ENCODE measurements at places on chromosomes 5 and 9.
A peak's percentile ranks its signal among the peaks of the same experiment; 100 is the strongest.

GRCh38 chr9:13603921-13604320, 324.4 kb upstream of the MPDZ start:
- no peaks in the 10 kb centered on the region for H3K27me3 ChIP-seq
- no peak overlapping the region for H3K4me3 ChIP-seq
- H3K4me1 ChIP-seq: peaks cover 24% of the 10 kb centered on the region
- no peak overlapping the region for H3K27ac ChIP-seq
- DNase-seq: no peak
- H3K36me3 ChIP-seq: no peaks in the 10 kb centered on the region

DNA sequence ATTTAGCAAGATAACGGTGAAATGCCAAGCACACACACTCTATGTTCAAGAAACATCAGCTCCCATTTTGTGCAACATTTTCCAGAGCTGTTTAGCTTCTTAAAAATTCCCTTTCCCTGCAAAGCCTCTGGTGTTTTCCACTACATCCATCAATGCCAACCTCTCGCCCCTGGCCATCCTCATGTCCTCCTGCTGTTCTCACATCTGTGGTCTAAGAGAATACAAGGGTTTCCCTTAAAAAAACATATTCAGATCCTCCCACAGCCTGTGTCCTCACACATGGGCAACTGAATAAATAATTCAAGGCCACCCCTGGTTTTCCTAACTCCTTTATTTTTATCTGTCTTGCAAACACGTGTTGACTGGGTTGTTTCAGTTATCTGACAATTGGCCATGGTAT, 70.3 kb downstream of the PAPPA start:
- H3K4me1 ChIP-seq: peaks cover 2% of the 10 kb centered on the region
- no peaks in the 10 kb centered on the region for H3K36me3 ChIP-seq
- no peak overlapping the region for H3K4me3 ChIP-seq
- no peak overlapping the region for H3K27ac ChIP-seq
- no peaks in the 10 kb centered on the region for H3K27me3 ChIP-seq

- H3K4me3 ChIP-seq: no peak overlapping the region
- H3K36me3 ChIP-seq: no peaks in the 10 kb centered on the region
- H3K4me1 ChIP-seq: no peaks in the 10 kb centered on the region
- H3K27me3 ChIP-seq: no peaks in the 10 kb centered on the region
- H3K27ac ChIP-seq: no peak overlapping the region
- peak; percentile 80 for DNase-seq
Measured at GRCh38 chr5:145697251-145697990, 137.7 kb downstream of the PRELID2 start.

DNA sequence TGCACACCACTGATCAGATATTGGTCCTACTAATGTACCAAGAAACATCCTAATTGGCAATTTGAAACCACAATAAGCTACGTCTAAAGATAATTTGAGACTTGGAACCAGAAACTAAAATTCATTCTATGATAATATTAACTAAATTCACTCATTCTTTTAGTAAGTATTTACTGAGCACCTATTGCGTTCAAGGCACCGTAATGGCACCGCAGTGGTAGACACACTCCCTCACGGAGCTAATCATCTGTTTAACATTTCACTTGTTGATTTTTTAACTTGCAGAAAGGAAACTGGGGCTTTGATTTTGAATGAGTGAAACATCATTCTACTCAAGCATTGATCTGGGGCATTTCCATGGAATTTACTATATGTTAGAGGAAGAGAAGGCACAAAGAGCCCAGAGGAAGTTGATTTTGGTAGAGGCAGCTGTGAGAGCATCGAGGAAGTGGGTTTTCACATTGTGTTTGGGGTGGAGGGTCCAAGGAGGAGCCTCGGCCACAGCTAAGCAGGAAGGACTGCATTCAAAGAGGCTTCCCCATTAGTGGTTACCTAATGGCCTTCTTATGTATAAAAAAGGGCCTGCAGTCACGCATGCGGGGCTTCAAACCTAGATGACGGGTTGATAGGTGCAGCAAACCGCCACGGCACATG, 7.1 kb downstream of the RAPGEF1 start:
- H3K36me3 ChIP-seq: no peaks in the 10 kb centered on the region
- H3K27ac ChIP-seq: no peak overlapping the region
- H3K4me3 ChIP-seq: no peak overlapping the region
- H3K27me3 ChIP-seq: no peaks in the 10 kb centered on the region
- H3K4me1 ChIP-seq: peaks cover 36% of the 10 kb centered on the region
- no peak for DNase-seq

DNA sequence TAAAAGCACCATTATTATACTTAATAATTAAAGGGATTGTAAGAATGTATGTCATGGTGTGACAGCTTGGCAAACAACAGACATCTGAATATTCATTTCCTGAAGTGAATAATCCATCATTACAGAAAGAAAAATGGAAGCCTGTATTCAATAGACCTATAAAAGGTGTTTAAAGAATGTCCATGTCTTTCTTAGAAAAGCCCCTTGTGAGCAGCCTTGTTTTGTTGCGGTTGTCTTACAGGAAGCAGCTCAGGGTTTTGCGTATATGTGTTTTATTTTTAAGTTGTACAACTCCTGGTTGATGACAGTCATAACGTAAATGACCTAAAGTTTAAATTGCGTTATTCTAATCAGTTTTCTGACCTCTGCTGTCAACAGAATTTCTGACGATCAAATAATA, 53.8 kb downstream of the CAST start:
- no peaks in the 10 kb centered on the region for H3K27me3 ChIP-seq
- no peak overlapping the region for H3K27ac ChIP-seq
- peaks cover 14% of the 10 kb centered on the region for H3K4me1 ChIP-seq
- H3K4me3 ChIP-seq: no peak overlapping the region
- no peak for DNase-seq

- H3K4me1 ChIP-seq: peaks cover 67% of the 10 kb centered on the region
- H3K36me3 ChIP-seq: no peaks in the 10 kb centered on the region
- peak; percentile 54 for DNase-seq
- peak overlapping the region; percentile 28 for H3K4me3 ChIP-seq
- no peaks in the 10 kb centered on the region for H3K27me3 ChIP-seq
- peak overlapping the region; percentile 28 for H3K27ac ChIP-seq
Measured at GRCh38 chr9:93268551-93269314, 84.8 kb downstream of the WNK2 start.

DNA sequence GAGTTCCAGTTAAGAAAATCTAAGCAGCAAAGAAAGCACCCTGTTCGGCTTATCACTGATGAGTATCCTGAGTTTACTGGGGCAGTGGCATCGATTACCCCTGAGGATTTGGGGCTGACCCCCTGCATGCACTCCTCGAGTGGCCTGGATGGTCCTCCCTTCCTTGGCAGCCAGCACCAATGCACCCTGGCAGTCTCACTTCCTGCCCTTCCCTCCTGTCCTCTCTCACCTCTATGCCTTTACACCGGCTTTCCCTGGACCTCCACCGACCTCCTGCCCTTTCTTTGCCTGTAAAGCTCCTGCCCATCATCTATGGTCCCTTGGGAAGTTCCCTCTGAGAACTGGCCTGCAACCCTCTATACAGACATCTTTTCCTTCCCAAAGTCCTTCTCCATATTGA, 97.1 kb downstream of the TTLL11 start:
- no peaks in the 10 kb centered on the region for H3K27me3 ChIP-seq
- DNase-seq: no peak
- H3K27ac ChIP-seq: no peak overlapping the region
- peaks cover 26% of the 10 kb centered on the region for H3K4me1 ChIP-seq

DNA sequence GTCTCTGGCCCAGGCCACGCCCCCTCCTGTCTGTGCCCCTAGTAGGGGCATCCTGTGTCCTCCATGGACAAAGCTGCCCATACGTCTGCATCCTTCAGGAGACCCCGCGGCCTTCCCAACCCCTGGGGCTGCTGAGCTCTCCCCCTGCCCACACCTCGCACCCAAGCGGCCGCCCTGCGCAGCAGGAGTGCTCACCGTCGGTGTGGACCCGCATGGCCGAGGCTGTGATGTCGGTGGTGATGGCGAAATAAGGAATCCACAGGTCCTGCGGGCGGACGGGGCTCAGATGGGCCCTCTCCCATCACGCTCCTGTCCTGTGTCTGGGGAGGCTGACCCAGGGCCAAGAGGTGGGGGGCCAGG, 4.8 kb upstream of the NSMF start:
- DNase-seq: no peak
- H3K4me3 ChIP-seq: no peak overlapping the region
- H3K36me3 ChIP-seq: no peaks in the 10 kb centered on the region
- no peak overlapping the region for H3K27ac ChIP-seq
- H3K27me3 ChIP-seq: no peaks in the 10 kb centered on the region
- peaks cover 11% of the 10 kb centered on the region for H3K4me1 ChIP-seq

GRCh38 chr5:134813407-134813806, 32.4 kb upstream of the C5orf24 start:
- DNase-seq: no peak
- peaks cover 11% of the 10 kb centered on the region for H3K4me1 ChIP-seq
- peaks cover 45% of the 10 kb centered on the region for H3K36me3 ChIP-seq
- H3K4me3 ChIP-seq: no peak overlapping the region
- peak overlapping the region; percentile 19 for H3K27ac ChIP-seq

DNA sequence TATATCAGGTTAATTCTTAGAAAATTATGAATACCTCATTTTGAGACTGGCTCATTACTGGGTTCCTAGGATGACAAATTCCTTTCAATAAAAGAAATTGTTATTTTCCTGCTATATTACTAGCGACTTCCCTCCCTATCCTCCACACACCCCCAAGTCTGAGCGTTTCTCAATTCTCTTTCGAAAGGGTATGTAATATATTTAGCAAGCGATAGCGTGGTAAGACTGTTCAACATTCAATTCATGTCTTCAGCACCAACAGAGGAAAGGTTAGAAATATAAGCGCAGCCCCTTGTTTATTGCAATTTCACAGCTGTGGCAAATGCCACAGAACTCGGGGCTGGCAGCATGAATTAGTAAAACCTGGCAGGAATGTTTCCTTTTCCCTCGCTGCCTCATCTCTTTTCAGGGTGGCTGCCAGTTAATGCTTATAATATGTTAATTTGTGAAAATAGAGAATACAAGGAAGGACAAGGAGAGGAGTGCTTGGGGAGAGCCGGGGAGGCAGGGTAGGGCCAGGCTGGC, 152.7 kb upstream of the TBCA start:
- no peak for DNase-seq
- H3K4me1 ChIP-seq: no peaks in the 10 kb centered on the region
- H3K27ac ChIP-seq: no peak overlapping the region
- no peaks in the 10 kb centered on the region for H3K27me3 ChIP-seq
- H3K36me3 ChIP-seq: no peaks in the 10 kb centered on the region

DNA sequence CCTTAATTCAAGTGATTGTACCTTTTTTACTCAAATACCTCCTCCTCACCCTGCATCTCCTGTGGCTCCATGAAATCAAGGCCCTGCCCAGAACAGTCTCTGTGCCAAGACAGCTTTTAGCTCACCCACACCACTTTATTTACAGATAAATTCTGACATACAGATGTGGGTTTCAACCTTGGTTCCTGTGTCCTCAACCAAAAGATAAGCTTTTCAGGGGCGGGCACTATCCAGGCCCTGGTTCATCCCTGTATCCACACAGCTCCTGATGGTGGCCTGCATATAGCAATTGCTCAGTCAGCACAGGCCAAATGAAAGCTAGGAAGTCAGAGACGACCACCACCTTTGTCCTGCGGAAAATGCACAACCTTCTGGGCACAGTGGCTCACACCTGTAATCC, 8.3 kb downstream of the SHB start:
- no peaks in the 10 kb centered on the region for H3K27me3 ChIP-seq
- H3K4me3 ChIP-seq: no peak overlapping the region
- H3K27ac ChIP-seq: peak overlapping the region; percentile 96

GRCh38 chr9:117293206-117294114, 121.4 kb downstream of the ASTN2 start:
- no peak overlapping the region for H3K27ac ChIP-seq
- H3K4me1 ChIP-seq: peaks cover 75% of the 10 kb centered on the region
- H3K36me3 ChIP-seq: no peaks in the 10 kb centered on the region

DNA sequence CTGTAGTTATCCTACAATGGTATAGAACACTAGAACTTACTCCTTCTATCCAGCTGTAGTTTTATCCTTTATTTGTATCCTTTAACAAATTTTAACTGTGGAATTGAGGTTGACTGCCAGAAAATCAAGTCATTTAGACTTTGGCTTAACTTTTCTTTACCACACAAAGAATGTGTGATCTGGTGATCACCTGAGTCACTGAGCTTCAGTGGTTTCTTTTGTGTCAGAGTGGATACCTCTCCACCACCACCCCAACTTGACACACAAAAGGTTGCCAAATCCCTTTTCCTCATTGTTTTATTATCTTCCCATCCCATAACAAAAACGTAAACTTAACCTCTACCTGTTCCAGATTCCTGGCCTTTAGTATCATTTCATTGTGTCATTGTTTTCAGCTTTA, 5.5 kb downstream of the OTULIN start:
- H3K27ac ChIP-seq: peak overlapping the region; percentile 72
- H3K4me3 ChIP-seq: no peak overlapping the region
- H3K27me3 ChIP-seq: no peaks in the 10 kb centered on the region
- DNase-seq: peak; percentile 35
- 0 out of 2 replicates have a peak, but pooled peaks cover 4% of the 10 kb centered on the region for H3K36me3 ChIP-seq
- H3K4me1 ChIP-seq: peaks cover 95% of the 10 kb centered on the region

DNA sequence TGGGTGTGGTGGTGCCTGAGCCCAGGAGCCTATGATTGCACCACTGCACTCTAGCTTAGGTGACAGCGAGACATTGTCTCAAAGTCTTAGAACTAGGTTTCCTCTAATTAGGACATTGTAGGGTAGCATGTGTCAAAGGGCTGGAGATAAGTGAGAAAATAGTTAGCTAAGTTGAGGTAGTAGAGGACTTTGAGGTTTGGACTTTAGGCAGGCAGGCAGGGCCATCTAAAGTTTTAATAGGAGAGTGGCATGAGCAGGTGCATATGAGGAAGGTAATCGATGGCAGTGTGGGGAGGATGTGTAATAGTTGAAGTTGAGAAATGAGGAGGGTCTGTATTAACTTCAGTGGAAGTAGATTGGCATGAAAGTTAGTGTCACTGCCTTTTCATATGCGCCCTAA, 21.1 kb downstream of the CNOT6 start:
- H3K4me3 ChIP-seq: no peak overlapping the region
- DNase-seq: no peak
- H3K27ac ChIP-seq: no peak overlapping the region
- no peaks in the 10 kb centered on the region for H3K27me3 ChIP-seq

GRCh38 chr9:124258607-124259157, 933 bp downstream of the NEK6 start:
- H3K4me3 ChIP-seq: peak overlapping the region; percentile 96
- H3K36me3 ChIP-seq: peaks cover 15% of the 10 kb centered on the region
- peak overlapping the region; percentile 99 for H3K27ac ChIP-seq
- H3K27me3 ChIP-seq: no peaks in the 10 kb centered on the region
- DNase-seq: peak; percentile 68
- peaks cover 75% of the 10 kb centered on the region for H3K4me1 ChIP-seq

GRCh38 chr9:70060883-70061507, 17.3 kb downstream of the MAMDC2 start:
- no peak overlapping the region for H3K27ac ChIP-seq
- no peak overlapping the region for H3K4me3 ChIP-seq
- H3K27me3 ChIP-seq: no peaks in the 10 kb centered on the region
- DNase-seq: peak; percentile 59

DNA sequence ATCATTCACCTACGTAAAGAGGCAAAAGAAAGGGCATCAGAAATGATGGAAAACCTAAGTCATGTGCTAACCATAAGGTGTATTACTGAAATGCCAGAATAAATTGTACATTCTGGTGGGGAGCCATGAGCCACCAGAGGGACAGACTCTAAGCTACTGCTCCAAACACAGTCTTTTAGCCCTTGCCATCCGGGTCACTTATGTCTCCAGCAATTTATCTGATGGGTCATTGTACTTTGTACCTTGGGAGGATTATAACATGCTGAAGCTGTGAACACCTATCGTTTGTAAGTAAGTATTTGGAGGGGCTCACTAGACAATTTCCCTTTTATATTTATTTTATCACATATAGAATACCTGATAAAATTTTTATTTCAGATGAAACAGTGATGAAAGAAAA, 495.1 kb downstream of the KIF4B start:
- H3K36me3 ChIP-seq: no peaks in the 10 kb centered on the region
- H3K4me3 ChIP-seq: no peak overlapping the region
- no peak for DNase-seq
- no peaks in the 10 kb centered on the region for H3K27me3 ChIP-seq
- no peaks in the 10 kb centered on the region for H3K4me1 ChIP-seq

All from Karpas-422 (cell line).